ENCODE measurements at places on chromosomes 1 and 21.

DNA sequence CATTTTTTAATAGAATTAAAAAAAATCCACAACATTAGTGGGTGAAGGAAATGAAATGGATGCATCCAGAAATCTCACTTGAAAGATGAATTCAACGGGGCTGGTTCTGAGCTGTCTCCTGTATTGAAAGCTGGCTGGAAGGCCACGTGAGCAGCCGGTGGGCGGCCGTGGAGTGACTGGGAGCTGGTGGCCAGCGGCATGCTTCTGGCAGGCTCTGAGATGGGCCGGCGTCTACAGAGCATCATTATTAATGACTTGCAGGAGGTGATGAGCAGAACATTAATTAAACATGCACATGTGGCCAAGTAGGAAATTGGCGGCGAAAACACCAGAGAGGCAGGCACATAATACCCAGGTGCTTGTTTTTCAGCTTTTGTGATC, 115.6 kb upstream of the LMO4 start:
- no peak for DNase-seq

DNA sequence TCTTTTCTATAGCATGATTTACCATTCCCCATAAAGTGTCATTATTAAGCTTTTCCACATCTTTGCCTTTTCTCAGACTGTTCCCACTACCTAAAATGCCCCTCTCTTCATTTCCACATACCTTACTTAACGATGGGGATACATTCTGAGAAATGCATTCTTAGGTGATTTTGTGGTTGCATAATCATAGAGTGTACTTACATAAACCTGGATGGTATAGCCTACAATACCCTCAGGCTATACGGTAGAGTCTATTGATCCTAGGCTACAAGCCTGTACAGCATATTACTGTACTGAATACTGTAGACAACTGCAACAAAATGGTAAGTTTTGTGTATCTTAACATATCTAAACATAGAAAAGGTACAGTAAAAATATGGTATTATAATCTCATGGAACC, 54.8 kb upstream of the MUTYH start:
- no peak for DNase-seq

DNA sequence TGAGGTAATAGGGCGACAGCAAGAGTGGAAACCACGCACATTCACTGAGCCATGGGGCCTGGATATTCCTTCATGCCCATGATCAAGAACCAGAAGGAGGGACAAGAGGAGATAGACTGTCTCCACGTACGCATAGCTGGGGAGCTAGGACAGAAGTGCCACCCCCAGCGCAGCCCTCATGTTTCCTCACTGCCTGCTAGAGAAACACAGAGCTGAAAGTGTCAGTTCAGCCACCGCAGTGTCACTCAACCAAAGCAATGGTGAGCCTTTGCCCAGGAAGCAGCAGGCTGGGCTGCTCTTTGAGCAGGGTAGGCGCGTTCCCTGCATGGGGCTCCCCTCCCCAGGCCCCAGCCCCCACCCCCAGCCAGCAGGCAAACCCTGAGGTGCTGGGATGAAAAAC, 68.5 kb downstream of the STUM start:
- DNase-seq = no peak

DNA sequence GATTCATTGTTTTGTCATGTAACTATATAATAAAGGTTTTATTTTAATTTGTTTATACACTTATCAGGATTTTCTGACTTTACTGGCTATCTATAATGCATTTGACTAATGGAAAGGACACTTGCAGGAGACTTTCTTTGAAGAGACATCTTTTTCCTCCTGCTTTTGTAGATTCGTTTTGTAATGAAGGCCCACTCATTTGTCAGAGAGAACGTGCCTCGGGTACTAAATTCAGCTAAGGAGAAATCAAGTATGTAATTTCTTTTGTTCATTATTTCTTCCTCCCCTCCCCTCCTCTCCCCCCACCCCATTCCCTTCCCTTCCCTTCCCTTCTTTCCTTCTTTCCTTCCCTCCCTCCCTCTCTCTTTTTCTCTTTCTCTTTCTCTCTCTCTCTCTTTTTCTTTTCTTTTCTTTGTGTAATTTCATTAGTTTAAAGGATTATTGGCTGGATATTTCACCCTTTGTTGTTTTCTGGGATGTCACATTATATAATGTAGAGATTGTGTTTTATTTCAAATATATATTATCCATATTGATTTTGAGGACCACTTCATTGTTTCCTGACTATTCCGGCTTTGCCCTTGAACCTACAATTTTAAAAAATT, 23.7 kb upstream of the AXDND1 start:
- DNase-seq = no peak

DNA sequence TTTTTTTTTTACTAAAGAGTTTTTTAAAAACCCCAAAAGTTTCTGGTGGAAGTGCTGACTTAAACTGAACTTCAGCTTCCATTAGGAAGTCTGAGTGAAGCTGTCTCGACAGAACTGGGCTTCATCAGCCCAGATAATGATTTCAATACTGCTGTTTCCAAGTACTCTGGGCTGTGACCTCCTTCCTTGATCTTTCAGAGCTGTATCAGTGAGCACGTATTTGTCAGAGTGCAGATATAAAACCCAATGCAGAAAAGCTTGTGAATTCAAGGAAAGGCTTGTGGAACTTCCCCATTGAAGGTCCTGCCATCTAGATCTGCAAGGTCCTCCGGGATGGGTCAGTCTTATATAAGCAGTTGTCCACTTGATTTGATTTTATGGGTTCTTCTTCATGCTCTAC, 50.1 kb upstream of the RGS21 start:
- DNase-seq = no peak

- no peak for DNase-seq
These were observed 44.8 kb downstream of the URB1 start for GRCh38 chr21:32347977-32348376.

Measured in activated T-cell treated with anti-CD3 and anti-CD28 coated beads for 4 hours (primary cell).